ENCODE measurements at places on chromosomes 3 and 15.

DNA sequence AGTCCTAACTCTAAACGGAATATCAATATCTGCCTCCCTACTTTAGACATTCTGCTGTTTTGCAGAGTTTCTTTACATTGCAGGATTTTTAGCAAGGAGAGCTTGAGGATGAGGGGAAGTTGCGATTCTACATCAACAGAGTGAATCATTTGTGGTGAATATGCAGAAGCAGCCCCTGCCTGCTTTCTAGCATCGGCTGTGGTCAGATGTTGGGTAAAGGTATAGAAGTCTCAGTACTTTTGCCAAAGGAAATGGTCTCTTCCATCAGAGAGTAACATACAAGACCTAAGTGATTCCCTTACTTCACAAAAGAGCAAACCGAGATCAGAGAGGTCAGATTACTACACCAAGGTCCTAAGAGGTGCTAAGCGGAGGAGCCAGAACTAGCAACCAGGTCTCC, 15.2 kb downstream of the ST3GAL6 start:
- DNase-seq = no peak

- no peak for DNase-seq
Observed at GRCh38 chr3:130849091-130849552, 44.8 kb upstream of the ATP2C1 start.

GRCh38 chr15:62059816-62060112, 483 bp downstream of the VPS13C start:
- DNase-seq = no peak

DNA sequence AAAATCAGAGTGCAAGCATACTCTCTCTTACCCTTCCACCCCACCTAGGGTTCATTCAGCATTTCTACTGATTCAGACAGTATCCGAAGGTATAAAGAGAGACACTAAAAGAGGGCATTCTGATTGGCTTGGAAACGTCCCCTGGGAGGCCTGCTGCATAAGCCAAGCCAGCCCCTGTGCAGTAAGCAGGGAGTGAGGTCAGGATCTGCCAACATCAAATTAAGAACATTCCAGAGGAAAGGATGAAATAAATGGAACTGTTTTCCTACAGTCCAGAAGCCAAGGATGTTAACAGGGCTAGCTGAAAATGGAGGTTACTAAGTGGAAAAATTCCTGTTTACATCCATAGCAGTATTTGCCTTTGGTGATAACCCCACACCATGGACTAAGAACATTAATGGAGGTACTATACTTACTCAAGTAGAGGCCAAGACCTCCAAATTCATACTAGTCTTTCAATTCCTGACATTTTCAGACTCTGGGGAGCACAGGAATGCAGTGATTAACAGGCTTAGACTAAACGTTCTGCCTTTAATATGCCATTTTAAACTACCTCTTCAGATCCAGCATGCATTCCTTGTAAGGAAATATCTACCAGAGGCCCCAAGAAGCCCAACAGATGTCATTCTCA, 34.5 kb downstream of the NPTN start:
- no peak for DNase-seq

- no peak for DNase-seq
Observed at GRCh38 chr3:179760944-179761343, 108.1 kb downstream of the USP13 start.

- DNase-seq = no peak
Observed at GRCh38 chr3:142007710-142008399, 131.4 kb downstream of the ATP1B3 start.

DNA sequence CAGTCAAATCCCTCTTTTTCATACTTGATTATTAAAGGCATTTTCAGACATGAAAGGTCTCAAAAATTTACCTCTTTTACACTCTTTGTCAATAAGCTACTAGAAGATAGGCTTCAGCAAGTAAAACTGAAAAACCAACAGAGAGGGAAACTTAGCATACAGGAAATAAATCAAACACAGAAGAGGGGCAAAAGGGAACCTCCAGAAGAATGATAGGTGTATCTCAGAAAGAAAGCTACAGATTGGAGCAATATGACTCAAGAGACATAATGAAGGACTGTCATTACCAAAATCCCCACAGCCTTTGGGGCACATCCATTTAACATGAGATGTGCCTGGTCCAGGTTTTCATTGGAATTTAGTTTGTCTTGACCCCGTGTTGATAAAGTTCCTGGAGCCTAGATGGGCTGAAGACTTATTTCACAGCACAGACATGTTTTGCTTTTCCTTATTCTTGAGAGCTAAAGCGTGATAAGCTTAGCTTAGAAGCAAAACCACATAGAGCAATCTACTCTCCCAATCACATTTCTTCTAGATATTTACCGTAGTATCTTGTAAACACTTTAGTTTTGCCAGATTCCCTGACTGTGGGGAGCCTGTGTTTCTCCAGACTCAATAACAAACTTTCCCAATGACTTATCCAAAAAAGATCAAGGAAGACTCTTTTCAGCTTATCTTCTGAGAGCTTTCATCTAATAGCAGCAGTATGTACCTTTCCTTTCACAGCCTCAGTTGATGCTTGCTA, 11.7 kb downstream of the LRRFIP2 start:
- no peak for DNase-seq

DNA sequence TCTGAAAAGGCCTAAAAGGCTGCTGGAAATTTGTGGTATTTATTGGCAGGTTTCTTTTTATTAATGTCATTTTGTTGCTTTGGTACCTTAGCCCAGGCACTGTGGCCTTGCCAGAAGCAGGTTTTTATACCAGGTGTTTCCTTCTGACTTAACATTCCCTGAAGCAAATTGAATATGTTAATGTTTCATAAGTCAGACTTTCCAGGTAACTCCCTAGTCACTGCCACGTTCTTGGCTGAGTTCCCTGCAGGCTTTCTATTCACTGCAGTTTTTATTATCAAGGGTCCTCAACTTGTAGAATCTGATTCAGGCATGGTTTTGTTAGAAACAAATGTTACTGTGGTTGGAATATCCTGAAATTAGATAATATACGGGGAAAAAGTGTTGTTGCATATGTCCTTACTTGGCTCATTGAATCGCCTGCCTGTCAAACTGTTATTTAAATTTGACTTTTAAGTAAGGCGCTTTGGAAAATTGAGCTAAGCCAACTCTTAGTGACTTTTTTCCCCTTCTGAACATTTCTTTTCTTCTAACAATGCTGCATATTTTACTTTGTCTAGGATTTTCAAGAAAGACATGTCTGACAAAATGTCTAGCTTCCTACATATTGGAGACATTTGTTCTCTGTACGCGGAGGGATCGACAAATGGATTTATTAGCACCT, 22.9 kb downstream of the ITPR1 start:
- no peak for DNase-seq

GRCh38 chr15:71532994-71533393, 277.4 kb upstream of the NR2E3 start:
- DNase-seq = peak; percentile 21

- no peak for DNase-seq
Observed at GRCh38 chr15:74041311-74041756, 41.0 kb downstream of the GOLGA6A start.

DNA sequence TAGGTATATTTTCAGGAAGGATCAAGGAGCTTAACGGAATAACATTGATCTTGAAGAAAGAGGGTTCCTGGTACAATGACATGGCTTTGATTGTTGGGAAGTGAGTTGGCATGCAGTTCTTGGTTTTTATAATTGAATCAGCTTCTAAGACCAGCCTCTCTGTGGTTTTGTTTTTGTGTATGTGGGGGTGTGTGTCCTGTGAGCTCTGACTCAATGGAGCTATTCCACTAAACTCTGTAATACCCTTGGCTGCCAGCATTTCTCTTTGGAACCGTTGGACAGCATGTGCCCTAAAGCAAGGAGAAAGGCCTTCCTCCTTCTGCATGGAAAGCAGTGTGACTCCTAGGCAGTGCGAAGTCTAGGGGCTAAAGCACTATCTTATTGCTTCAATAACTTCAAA, 124.8 kb downstream of the EDEM1 start:
- DNase-seq = no peak

DNA sequence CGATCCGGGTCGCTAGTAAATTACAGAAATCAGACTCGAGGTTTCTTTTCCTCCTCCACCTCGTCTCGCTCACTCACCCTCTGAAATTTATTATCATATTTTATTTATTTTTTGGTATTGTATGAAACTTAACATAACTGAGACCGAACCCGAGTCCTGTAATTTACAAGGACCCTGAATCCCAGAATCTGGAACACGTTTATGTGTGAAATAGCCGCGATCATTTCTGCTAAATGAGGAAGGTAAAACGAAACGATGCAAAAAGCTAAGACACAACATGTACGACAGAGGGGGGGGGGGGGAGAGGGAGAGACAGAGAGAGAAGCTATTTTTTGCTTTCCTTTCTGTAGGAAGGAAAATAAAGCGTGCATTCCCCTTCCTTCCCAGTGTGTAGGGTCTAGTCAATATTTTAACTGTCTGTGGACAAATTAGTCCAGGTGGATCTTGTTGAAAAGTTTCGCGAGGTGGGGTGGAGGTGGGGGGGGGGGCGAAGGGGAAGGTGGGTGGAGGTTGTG, 1.6 kb downstream of the BBX start:
- no peak for DNase-seq

GRCh38 chr3:21216598-21216997, 534.4 kb downstream of the ZNF385D start:
- no peak for DNase-seq

DNA sequence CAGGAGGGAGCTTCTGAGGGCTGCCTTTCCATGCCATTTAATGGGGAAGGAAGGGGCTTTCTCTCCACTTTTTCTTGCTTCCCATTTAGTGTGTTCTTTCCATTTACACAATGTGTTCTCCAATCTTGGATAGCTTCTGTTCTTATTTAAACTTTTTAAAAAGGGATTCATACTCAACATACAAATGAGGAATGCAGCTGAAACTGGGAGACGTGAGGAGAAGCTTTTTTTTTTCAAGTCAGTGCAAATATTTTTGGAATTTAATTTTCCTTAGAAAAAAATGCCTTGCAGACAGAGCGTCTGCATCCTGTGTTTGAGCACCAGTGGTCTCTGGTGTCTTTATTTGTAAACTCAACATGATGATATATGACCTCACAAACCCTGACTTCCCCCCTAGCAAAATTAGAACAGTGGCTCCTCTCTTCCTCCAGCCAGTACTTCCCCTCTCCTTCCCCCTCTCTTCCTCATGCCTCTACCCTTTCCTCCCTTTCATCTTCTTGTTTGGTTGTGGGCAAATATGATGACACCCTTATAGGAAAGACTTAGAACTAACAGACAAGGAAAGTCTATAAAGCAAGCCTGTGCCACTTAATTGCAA, 48.1 kb upstream of the PCSK6 start:
- DNase-seq = no peak

DNA sequence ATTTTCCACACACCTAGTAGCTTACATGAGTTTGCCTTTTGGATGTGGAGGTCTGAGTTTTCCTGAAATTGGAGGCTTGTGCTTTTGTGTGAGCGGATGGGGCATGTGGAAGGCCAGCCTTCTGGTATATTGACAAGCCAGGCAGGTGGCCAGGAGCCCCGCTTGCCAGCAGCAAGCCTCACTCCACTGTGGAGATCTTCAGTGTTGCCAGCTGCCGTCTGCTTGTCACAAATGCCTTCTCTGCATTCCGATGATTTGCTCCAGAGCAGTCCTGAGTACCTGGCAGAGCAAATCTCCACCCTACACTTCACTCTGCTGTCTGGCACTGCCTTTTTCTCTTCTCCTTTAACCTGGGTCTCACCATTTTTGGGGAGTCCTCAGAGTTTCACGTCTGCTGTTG, 29.1 kb upstream of the CHST2 start:
- DNase-seq = no peak

GRCh38 chr3:102398666-102399065, 36.1 kb upstream of the ZPLD1 start:
- no peak for DNase-seq

DNA sequence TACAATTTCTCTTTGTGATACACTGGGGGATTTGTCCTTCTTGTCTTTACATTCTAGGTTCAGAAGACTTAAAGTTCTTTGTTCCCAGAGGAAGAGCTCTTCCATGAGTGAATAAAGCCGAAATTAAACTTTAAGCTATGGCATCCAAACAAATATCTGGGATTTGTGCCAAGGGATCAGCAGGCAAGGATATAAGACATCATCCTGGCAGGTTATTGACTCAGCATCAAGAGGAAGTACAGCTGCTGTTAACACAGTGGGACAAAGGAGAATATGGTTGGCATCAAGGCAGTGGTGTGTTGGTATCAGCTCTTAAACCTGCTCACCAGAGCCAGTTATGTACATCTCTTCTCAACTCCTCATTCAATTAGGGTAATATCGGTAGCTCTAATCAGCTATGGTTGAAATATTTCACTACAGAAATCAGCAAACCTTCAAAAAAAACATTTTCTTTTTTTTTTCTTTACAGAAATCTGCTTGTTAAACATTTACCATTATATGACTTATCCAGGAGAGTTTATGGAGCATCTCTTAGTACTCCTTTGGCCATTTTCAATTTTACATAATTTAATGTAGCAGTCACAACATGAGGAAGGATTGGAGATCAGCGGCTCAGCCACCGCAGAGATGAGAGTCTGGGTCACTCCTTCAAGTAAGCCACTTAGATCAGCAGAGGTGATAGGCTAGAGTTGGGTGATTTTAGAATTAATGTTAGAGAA, 1198.6 kb upstream of the EPHA6 start:
- DNase-seq = no peak

DNA sequence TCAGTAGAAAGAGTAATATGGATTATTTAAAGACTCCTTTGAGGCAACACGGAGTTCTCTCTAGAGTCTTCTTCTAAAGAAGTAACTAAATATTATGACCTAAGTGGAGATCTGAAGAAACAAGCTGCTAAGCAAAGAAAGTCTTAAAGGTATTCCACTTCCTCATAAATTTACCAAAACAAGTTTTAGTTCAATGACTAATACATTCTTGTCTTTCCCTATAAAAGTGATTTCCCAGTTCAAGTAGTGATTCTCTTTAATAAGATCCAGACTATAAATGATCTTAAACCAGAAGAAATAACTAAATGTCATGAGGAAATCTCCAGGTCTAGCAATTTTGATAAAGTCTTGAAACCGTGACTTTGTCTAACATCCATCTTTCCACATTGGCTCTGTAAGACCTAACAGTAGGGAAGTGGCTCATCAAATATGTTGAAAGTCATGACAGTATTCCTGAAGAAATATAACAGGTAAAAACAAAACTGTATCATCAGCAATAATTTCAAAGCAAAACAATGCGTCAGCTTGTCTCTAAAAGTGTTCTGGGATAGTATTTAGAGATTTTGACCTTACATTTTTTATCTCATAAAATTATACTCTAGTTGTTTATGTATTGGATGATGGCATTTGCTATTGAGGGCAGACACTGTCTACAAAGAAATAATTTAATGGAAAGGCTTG, 51.8 kb upstream of the NEDD4 start:
- no peak for DNase-seq
